ENCODE measurements at places on chromosomes 12 and 14. TPM values are rescaled to one million over a fixed set of nuclear protein-coding genes. Genes with fewer than 3 reads are reported as not detected.
A peak's percentile ranks its signal among the peaks of the same experiment; 100 is the strongest.

DNA sequence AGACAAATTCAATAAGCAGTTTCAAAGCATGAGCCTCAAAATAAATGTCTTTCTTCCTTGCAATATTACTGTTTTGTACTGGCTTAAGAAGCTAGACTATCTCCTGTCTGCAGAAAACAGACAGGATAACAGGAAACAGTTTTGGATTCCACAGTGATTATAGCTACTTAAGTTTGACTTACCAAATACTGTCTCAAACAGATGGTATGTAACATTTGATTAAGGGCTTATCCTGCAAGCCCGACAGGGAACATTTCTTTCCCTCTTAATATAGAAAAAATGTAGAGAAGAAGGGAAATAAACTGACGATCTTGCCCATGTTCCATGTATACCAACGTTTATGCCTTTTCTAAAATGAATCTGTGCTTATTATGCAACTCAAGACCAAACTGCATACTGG is 179.9 kb upstream of the EEA1 start:
- DNase-seq: no peak

Gene IFNG-AS1
- total RNA-seq: not detected

- DNase-seq: no peak
Observed at GRCh38 chr12:24226745-24227350, 277.4 kb upstream of the SOX5 start.

Gene DPPA3
- not detected for total RNA-seq

DNA sequence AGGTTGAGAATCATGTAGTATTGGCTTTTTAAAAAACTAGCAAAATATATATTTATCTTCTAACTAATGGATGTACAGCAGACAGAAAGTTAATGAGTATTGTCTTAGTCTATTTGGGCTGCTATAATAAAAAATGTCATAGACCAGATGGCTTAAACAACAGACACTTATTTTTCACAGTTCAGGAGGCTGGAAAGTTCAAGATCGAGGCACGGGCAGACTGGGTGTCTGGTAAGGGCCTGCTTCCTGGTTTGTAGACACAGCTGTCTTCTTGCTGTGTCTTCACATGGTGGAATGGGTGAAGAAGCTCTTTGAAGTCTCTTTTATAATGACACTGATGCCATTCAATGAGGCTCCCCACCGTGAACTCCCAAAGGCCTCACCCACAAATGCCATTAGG is 70.1 kb upstream of the KRR1 start:
- DNase-seq: no peak

GRCh38 chr12:81683881-81684280 is 75.3 kb downstream of the PPFIA2 start:
- DNase-seq: no peak

Gene TEX52
- 0.43 TPM for total RNA-seq

Gene AQP6
- not detected for total RNA-seq

GRCh38 chr12:111270239-111270638 is 98.7 kb downstream of the PHETA1 start:
- DNase-seq: no peak

DNA sequence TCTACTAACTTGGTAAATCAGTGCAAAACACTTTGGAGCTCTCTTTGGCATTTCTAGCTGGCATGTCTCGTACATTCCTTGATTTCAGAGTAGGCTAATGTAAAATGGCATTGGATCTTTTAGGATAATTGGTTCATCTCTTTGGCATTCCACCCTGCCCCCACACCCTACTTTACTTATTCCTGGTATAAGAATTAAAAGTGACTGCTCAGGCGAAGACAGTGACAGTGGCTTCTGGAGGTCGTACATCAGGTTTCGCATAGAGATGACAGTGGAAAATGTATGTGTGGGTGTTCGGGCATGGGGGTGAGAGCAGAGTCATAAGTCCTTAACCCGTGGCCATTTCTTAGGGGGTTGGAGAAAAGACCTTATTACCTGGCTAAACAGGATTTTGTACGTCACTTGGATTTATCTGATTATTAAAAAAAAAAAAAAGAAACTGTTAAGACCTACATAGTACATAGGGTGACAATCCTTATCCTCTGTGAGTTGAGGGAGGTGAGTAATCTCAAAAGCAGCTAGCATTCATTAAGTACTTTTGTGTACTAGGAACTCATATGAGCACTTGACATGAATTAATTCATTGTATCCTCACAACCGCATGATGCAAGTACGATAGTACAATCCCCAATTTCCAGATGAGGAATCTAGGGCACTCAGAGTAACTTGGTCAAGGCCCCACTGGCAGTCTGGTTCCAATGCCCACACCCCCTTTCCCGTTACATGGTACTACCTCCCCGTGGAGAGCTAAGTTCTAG is 22.4 kb upstream of the KCNK13 start:
- no peak for DNase-seq

DNA sequence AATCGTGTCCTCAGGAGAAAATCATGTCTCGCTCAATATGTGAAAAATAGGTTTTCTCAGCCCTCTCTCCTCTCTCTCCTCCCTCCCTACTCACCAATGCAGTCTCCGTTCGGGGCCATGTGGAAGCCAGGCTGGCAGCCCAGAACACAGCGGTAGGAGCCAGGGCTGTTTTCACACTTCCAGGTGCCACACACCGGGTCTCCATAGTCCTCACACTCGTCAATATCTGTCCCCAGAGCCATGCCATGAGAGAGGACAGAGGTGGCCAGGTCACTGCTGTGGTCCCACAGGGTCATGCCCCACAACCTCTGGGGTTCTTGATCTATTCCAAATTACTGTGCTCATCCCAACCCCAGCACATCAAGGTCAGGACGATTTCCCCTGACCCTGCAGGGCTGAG is 13.5 kb downstream of the ISCA2 start:
- no peak for DNase-seq

- DNase-seq: no peak
Observed at GRCh38 chr14:100873096-100873482, 30.4 kb downstream of the RTL1 start.

Gene BORCS5
- total RNA-seq: 33.6 TPM

Gene KRT77
- total RNA-seq: not detected

GRCh38 chr12:128906485-128907137 is 53.3 kb downstream of the GLT1D1 start:
- no peak for DNase-seq

Gene SBNO1
- 58.4 TPM for total RNA-seq

DNA sequence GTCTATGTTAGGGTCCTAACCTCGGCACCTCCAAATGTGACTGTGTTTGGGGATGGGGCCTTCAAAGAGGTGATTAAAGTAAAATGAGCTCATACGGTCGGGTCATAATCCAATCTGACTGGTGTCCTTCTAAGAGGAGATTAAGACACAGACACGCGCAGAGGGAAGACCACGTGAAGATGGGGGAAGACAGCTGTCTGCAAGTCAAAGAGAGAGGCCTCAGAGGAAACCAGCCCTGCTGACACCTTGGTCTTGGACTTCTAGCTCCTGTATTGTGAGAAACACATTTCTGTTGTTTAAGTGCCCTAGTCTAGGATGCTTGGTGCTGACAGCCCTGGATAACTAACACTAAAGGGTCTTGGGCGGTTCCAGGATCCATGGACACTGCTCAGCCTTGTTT is 109.6 kb downstream of the DICER1 start:
- DNase-seq: no peak

DNA sequence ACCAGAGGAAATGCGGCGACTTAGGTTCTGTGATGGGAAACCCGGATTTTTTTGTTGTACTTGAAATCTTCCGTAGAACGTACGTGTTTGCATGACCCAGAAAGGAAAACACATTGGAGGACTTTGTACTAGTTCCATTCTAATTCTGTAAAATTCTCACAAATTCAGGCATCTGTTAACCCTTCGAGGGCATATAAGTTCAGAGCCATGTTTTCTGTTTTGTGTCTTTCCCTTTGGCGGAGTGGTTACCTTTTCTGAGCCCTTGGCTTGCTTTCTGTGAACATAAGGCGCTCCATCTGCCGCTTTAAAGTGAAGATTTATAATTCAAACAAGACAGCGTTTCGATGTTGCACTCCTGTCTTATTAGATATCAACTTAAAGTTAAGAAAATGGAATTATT is 34.2 kb downstream of the BICD1 start:
- DNase-seq: no peak

DNA sequence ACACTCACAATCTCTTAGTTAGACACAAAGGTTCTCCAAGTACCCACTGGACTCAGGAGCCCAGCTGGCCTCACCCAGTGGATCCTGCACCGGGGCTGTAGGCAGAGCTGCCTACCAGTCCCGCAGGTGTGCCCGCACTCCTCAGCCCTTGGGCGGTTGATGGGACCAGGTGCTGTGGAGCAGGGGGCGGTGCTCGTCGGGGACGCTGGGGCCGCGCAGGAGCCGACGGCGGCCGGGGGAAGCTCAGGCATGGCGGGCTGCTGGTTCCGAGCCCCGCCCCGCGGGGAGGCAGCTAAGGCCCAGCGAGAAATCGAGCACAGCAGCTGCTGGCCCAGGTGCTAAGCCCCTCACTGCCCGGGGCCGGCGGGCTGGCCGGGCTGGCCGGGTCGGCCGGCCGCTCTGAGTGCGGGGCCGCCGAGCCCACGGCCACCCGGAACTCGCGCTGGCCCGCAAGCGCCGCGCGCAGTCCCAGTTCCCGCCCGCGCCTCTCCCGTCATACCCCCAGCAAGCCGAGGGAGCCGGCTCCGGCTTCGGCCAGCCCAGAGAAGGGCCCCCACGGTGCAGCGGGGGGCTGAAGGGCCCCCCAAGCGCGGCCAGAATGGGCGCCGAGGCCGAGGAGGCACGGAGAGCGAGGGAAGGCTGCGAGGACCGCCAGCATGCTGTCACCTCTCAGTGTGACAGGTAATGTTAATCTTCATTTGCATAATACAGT is 506.8 kb downstream of the LRFN5 start:
- no peak for DNase-seq

- no peak for DNase-seq
Observed at GRCh38 chr12:26621932-26622331, 211.1 kb downstream of the ITPR2 start.

Gene RFLNA
- 0.32 TPM for total RNA-seq

DNA sequence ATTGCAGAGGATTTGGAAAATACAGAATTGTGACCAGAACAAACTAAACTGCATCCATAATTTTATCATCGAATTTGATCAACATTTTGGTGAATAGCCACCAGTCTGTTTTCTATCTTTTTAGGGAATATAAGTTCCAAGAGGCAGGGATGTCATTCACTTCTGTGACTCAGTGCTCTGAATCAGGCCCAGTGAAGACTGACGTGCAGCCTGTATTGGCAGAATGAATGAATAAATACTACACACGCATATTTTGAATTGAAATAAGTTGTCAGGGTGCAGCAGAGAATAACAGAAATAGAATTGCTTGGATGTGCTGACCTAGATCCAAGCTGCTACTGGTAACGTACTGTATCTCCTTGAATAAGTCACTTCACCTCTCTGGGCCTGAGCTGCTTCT is 1.3 kb upstream of the EMP1 start:
- no peak for DNase-seq

DNA sequence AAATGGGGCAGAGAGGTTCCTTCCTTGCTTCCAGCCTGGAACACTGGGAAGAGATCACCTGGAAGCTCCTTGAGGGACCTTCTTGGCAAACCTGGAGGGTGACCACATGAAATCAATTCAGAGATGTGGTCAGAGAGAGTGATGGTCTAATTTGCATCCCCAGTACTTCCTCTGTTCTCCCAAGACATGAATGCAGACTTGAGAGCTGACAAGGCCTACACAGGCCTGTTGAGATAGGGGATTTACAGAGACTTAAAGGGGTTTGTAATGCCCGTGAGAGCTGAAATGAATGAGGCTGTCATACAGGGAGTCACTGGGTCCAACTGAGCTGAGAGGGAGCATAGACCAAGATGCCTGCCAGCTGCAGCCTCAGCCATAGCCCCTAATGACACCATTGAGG is 45.1 kb downstream of the TMX1 start:
- DNase-seq: no peak

- no peak for DNase-seq
Observed at GRCh38 chr12:750366-751191, 1.8 kb upstream of the WNK1 start.

Gene EPS8
- 4.9 TPM for total RNA-seq

DNA sequence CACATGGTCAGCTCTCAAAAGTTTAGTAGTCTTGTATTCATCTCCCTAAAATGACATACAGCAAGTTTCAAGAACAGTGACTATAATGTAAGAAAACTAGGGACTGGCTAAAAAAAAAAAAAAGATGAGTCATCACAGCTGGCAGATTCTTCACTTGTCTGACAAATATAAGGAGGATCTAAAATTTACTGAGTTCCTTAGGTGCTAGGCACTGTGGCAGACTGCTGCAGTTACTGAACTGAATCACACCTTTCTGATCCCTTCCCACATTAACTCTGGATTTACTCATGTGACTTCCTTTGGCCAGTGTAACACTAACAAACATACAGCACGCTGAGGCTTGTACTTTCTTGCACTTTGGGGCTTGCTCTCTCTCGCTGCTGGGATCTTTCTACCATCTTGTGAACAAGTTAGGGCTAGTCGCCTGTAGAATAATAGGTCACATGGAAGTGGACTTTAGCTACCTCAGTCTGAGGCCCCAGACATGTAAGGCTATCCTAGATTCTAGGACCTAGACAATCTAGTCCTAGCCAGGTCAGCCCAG is 32.1 kb downstream of the BAZ1A start:
- DNase-seq: peak; percentile 23

Gene IQSEC3
- total RNA-seq: 0.32 TPM

Gene HOXC5
- total RNA-seq: not detected

Gene OR4N5
- total RNA-seq: not detected

Gene ANO4
- total RNA-seq: not detected

Measured in activated naive CD4-positive, alpha-beta T cell treated with anti-CD3 and anti-CD28 coated beads, Interleukin-2, amount 50 U/mL, for 72 hours (primary cell).